ENCODE measurements at places on chromosomes 5 and 9.
A peak's percentile ranks its signal among the peaks of the same experiment; 100 is the strongest.

DNA sequence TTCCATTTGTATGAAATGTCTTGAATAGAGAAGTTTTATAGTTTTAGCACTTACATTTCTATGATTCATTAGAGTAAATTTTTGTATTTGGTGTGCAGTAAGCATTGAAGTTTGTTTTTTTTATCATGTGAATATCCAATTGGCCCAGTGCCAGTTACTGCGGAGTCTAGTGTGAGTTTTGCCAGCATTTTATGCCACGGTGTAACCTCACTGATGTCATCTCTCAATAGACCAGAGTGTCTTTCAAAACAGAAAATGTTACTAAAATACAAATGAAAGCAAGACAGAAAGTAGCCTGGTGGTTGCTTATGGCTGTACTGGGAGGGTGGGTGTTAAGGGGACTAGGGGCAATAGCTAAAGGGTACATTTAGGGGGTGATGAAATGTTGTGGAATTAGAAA, 62.8 kb downstream of the IPPK start:
- DNase-seq = no peak

DNA sequence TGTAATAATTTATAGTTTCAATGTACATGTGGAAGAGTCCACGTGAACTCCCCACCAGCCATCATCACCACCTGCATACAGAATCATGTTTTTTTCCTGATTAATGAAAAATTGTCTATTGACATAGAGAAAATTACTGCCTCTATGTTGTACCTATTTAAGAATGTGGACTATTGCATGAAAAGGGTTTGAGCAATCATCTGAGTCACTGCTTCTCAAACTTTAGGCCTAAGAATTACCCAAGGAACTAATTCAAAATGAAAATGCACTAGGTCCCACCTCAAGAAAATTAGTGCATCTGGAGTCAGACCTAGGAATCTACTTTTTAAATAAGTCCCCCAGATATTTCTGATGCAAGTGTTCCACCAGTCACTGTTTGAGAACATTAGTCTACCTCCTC, 709.3 kb downstream of the MAT2B start:
- DNase-seq = no peak

DNA sequence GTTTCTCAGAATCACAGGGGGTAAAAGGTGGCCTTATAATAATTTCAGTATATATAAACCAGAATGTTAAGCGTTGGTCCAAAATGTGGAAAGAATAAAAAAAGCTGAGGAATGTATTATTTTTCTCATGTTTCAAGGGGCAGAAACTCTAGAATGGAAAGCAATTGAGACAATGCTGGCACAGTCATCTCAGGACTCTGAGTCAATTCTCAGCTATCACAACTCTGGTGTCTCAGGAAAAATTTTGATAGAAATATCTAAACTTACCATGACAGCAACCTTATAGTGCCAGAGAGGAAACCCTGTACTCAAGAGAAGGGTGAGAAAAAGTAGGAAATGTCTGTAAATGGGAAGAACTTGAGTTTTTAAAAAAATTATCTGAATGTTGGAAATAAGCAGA, 1189.4 kb upstream of the NUDT12 start:
- DNase-seq = no peak

DNA sequence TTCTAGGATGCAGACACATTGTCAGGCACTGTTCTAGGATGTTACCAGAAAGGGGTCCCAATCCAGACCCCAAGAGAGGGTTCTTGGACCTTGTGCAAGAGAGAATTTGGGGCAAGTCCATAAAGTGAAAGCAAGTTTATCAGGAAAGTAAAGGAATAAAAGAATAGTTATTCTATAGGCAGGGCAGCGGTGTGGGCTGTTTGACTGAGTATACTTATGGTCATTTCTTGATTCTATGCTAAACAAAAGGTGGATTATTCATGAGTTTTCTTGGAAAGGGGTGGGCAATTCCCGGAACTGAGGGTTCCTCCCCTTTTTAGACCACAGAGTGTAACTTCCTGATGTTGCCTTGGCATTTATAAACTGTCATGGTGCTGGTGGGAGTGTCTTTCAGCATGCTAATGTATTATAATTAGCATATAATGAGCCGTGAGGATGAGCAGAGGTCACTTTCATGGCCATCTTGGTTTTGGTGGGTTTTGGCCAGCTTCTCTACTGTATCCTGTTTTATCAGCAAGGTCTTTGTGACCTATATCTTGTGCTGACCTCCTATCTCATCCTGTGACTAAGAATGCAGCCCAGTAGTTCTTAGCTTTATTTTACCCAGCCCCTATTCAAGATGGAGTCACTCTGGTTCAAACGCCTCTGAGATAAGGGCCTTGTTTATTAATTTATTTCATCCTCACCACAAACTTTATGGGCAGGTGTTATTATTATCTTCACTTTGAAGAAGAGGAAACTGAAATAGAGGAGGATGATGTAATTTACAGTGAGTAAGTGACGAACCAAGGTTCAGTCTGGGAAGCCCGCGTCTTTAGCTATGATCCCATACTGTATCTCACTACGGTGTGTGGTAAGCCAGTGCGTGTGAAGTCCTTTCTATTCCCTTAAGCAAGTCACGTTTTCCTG, 186.0 kb upstream of the KLF4 start:
- no peak for DNase-seq

- no peak for DNase-seq
Observed at GRCh38 chr5:176166427-176166826, 71.8 kb upstream of the SIMC1 start.

- no peak for DNase-seq
Observed at GRCh38 chr5:150596826-150597225, 43.6 kb upstream of the SYNPO start.

- no peak for DNase-seq
Observed at GRCh38 chr5:168750926-168751325, 171.8 kb upstream of the PANK3 start.

- no peak for DNase-seq
Observed at GRCh38 chr9:3868012-3868411, 342.2 kb upstream of the RFX3 start.

DNA sequence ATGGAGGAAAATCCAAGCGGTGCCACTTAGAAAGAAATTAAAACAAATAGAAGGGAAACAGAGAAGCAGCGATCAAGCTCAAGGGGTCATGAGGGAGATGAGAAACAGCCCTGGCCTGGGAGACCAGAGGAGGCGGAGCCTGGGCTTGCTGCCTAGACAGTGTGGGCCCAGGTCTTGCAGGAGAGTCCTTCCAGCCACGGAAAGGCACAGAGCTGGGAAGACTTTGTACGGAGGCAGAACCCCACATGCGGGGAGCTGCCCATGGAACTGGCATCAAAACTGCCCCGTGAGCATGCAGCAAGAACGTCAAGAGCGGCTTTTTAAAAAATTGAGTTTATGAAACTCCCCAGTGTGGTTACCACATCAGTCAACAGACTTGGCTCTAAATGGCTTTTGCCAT, 119.4 kb downstream of the IRX1 start:
- no peak for DNase-seq

GRCh38 chr9:85414390-85414789, 327.4 kb downstream of the AGTPBP1 start:
- no peak for DNase-seq

DNA sequence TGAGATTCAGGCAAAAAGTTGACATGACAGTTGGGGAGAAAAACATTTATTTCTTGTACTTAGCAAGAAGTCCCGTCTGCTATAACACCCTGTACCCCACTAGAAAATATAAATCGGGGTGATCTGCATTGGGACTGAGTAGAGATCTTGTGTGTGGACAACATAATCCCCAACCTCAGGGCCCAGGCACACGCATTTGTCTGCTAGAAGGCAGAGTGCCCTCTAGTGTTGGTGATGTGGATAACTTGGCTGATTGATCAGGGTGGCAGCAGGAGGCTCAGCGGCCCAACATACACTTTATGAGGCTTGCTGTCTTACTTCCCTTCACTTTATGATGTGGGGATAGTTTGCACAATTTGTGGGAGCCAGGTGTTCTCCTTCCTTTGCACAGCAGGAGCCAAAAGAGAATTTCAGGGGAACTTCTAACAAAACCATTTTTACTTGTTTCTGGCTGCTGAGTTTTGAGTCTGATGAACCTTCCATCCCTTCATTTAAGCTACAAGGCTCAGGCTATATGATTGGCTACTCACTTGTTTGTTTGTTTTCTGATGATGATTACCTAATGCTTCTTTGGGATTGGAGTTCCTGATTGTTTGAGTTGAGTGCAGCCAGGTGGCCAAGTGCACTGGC, 263.2 kb downstream of the DMAC1 start:
- peak; percentile 4 for DNase-seq

DNA sequence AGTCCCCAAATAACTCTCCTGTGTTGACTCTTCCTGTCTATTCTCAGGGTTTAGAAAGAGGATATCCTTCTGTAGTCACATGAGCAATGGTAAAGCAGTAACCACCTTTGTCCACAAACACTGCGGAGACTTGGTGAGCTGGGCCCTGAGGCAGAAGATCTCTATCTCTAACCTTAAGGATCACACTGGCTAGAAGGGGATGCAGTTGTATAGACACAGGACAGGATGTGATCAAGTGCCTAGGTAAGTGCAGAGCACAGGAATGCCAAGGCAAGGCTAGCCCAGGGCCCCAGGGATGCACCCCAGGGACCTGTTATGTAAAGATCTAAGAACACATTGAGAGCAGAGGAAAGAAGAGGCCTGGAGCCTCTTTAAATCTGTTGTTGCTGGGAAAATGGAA, 610.5 kb downstream of the IRX1 start:
- DNase-seq = no peak

GRCh38 chr9:73839471-73839870, 657.7 kb upstream of the RORB start:
- no peak for DNase-seq

GRCh38 chr9:95852059-95853032, 23.1 kb upstream of the ERCC6L2 start:
- DNase-seq = no peak

- no peak for DNase-seq
Observed at GRCh38 chr5:131285703-131286399, 22.0 kb downstream of the CDC42SE2 start.
